ENCODE measurements at places on chromosomes 12 and 14.

DNA sequence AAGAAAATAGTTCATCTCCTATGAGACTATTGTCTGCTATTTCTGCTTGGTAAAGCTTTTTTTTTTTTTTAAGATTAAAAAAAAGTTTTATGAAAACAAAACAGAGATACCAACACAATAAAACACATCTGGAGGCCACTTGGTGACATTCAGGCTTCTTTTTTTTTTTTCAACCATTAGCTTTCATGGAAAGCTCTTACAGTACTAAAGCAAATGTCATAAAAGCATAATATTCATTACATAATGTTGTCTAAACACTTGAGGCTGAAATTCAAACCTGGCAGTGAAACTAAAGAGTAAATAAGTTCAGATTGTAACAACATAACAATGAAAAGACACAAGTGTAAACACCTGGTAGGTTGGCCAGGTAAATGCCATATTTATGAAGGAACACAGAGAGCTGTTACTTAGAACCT is 14.7 kb downstream of the PRICKLE1 start:
- no peak for DNase-seq

DNA sequence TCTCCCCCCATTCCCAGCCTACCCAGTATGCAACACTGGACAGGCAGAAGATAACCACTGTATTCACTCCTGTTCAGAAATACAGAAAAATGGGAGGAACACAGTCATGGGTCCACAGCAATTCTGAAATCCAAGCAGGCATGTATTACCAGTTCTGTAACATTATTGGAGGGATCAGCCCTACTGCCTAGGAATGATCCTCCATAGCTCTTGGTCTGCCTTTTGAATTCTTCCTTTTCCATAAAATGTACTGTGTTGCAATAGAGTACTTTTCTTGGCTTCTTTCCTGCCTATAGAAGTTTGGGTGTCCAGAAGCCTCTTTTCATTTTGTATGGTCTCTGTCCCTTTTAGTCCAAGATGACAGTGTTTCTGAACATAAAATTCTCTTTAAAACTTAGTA is 46.5 kb downstream of the SPATS2 start:
- no peak for DNase-seq

DNA sequence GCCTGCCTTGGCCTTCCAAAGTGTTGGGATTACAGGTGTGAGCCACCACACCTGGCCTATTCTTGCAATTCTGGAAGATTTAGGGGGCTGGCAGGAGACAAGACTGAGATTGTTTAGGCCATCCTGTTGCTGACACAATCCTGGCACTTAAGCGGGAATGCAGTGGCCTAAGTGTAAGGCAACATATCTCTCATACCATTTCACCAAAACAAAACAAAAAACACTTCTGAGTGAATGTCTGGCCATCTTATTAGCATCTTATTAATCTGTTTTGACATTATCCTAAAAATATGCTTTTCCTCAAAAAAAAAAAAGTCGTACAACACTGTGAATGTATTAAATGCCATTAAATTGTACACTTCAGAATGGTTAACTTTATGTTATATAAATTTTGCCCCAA is 67.6 kb downstream of the DENND5B start:
- DNase-seq, result no peak

GRCh38 chr12:13088496-13088895 is 15.0 kb downstream of the GSG1 start:
- no peak for DNase-seq

DNA sequence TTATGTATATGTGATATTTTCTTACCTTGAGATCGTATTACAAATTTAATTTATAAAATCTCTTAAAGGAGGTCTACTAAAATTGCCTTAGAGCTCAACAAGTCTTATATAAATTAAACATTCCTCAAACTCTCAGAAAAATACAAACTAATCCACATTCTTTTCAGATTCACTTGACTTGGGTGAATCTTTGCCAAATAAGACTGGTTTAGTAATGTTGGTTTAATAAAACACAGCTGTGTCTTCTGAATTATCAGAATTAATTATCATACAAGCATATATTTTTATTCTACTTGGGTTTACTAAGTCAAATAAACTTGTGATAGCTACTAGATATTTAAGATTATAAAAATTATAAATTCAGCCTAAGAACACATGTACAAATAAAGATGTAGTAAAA is 13.3 kb downstream of the GLIPR1L2 start:
- no peak for DNase-seq

GRCh38 chr14:56162476-56162875 is 44.3 kb downstream of the PELI2 start:
- DNase-seq, result no peak

GRCh38 chr12:98402091-98402490 is 113.3 kb upstream of the TMPO start:
- DNase-seq, result no peak

GRCh38 chr12:68521848-68522502 is 88.7 kb upstream of the RAP1B start:
- no peak for DNase-seq

- no peak for DNase-seq
These were observed 82.6 kb downstream of the LRRC74A start for GRCh38 chr14:76908834-76909233.

GRCh38 chr12:130649101-130650045 is 66.7 kb downstream of the RIMBP2 start:
- no peak for DNase-seq

DNA sequence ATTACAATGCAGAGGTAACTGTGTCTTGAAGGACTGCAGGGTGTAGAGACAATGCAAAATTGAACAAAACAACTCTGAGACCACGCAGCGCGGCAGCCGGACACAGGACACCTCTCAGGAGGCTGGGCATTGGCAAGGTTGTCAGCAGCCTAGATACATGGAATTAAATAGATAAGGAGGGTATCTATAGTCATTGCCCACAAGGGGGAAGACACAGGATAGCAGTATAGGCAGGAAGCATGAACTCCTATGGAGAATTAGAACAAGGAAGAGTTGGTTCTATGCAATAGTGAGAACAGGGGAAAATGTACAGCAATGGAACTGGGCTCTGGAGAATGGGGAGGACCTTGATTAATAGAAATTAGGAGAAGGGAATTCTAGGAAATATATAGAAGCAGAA is 164.1 kb downstream of the C12orf42 start:
- no peak for DNase-seq

DNA sequence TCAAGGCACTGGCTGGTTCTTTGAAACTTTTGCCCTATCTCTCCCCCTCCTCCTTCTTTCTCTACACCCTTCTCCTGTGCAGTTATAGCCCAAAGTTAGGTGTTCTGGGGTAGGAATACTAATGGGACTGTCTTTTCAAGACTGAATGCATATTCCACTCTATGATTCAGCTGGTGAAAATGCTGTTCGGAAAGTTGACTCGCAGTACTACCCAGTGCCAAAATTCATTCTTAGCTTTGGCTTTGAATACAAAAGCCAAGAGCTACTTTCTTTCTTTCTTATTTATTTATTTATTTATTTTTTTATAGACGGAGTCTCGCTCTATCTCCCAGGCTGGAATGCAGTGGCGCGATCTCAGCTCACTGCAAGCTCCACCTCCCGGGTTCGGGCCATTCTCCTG is 249.2 kb downstream of the ETNK1 start:
- no peak for DNase-seq

DNA sequence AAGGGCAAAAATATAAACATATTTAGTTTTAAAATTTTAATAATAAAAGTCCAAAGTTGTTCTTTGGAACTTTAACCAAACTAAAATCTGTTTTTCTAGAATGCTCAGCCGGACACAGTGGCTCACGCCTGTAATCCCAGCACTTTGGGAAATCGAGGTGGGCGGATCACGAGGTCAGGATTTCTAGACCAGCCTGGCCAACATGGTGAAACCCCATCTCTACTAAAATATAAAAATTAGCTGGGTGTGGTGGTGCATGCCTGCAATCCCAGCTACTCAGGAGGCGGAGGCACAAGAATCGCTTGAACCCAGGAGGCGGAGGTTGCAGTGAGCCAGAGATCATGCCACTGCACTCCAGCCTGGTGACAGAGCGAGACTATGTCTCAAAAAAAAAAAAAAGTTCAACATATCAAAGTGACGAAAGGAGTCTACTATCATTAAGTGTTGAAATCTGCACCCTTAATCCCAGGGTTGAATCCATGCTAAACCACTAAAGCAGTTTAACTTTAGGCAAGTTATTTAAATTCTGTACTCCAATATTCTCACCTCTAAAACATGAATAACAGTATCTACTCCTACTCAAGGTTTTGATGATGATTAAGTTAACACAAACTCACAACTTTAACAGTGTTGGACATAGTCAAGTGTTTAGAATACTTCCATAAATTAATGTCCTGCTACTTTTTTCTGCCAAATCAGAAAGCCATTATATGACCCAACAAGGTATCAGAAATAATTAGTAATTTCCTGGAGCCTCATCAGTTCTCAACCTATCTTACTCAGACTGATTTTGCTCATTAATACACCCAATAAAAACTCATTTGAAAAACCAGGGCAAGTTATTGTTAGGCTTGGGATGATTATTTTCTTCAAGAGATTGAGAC is 11.0 kb downstream of the HNRNPC start:
- DNase-seq, result no peak

GRCh38 chr12:55679691-55680090 is 28.0 kb downstream of the ITGA7 start:
- no peak for DNase-seq

- DNase-seq, result no peak
These were observed 55.9 kb upstream of the SRSF5 start for GRCh38 chr14:69711065-69711464.

DNA sequence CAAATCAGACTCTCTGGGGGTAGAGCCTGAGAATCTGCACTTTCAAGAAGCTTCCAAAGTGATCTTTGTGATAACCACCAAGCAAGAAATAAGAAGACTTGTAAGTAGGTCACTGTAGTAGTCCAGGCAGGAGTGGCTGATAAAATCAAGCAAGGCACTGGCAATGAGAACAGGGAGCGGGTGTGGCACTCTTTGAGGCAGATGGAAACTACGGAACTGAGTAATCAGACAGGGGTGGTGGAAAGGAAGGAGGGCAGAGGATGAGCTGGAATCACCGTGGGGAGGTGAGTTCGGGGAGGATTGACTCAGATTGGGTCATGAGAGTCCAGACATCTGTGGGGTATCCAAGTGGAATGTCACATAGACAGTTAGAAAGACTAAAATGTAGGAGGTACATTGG is 44.4 kb upstream of the PLXNC1 start:
- no peak for DNase-seq

- no peak for DNase-seq
These were observed 268.5 kb upstream of the SFSWAP start for GRCh38 chr12:131442337-131442918.

DNA sequence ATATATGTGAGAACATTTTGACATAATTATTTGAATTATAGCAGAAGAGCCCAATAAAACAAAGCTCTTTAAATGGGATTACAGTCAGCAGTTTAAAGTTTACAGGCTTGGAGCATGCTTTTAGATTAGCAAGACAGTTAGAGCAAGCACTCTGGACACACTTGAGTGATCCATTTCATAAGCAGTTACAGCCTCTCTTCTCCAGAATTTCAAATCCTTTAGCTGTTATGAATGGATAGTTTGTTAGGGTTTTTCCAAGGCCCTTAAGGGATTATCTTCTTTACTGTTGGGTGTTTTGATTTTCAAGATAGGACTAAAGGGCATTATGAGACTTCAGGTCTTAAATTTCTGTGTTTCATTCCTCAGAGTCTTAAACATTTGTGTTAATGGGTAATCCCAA is 36.3 kb downstream of the BEST3 start:
- DNase-seq, result no peak

DNA sequence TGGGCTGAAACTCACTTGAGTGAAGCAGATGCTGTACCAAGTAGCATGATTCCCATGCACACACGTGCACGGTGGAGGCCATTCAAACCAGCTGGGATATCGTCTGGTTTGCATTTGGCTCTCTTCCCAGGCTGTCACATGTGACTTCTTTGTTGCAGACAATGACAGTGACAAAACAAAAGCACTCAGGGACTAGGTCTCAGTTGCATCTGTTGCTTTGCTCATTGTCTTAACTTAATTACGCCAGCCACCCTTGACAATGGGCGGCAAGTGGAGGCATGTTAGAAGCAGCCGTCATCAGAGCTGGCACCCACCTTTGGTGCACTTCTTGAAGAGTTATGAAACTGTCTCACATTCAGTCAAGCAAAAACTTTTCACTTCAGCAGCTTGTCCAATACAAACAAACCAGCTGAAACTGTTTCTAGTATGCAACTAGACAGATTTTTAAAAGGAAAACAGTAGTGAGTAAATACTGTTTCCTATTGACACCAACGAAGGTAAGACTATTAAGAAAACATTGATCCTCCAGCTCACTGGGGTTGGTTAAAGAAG is 74.3 kb downstream of the IGF1 start:
- no peak for DNase-seq
